ENCODE measurements at places on chromosomes 7 and 10.

- no peak overlapping the region for H3K4me3 ChIP-seq
- no peak overlapping the region for H3K27ac ChIP-seq
- no peak for DNase-seq
- H3K4me1 ChIP-seq: no peaks in the 10 kb centered on the region
- H3K36me3 ChIP-seq: no peaks in the 10 kb centered on the region
- H3K27me3 ChIP-seq: no peaks in the 10 kb centered on the region
Observed at GRCh38 chr7:142469696-142470543, 212.1 kb upstream of the PRSS58 start.

GRCh38 chr7:13139436-13139835 lies 452.0 kb downstream of the ARL4A start:
- no peak overlapping the region for H3K4me3 ChIP-seq
- no peak overlapping the region for H3K27ac ChIP-seq
- H3K36me3 ChIP-seq: no peaks in the 10 kb centered on the region
- no peaks in the 10 kb centered on the region for H3K4me1 ChIP-seq
- no peak for DNase-seq

GRCh38 chr7:76278540-76278939 lies 23.9 kb upstream of the HSPB1 start:
- H3K36me3 ChIP-seq: no peaks in the 10 kb centered on the region
- H3K4me3 ChIP-seq: no peak overlapping the region
- H3K4me1 ChIP-seq: peaks cover 14% of the 10 kb centered on the region
- no peak for DNase-seq

DNA sequence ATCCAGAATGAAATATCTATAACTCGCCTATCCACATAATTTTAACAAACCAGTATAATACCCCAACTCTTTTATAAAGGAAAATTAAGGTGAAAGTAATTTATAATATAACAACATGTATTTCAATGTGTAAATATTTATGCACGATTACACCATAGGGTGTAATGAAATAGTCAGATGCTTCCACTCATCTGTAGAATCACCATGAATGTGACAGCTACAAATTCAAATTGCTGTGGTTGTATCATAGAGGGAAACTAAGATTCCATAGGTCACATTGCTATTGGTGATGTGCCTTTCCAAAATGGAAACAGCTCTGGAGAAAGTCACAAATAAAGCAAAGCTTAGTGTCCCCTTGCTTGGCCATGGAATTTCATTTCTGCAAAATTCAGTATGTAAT lies 95.7 kb downstream of the CPED1 start:
- H3K27me3 ChIP-seq: no peaks in the 10 kb centered on the region
- H3K27ac ChIP-seq: no peak overlapping the region
- no peak for DNase-seq
- no peaks in the 10 kb centered on the region for H3K36me3 ChIP-seq

DNA sequence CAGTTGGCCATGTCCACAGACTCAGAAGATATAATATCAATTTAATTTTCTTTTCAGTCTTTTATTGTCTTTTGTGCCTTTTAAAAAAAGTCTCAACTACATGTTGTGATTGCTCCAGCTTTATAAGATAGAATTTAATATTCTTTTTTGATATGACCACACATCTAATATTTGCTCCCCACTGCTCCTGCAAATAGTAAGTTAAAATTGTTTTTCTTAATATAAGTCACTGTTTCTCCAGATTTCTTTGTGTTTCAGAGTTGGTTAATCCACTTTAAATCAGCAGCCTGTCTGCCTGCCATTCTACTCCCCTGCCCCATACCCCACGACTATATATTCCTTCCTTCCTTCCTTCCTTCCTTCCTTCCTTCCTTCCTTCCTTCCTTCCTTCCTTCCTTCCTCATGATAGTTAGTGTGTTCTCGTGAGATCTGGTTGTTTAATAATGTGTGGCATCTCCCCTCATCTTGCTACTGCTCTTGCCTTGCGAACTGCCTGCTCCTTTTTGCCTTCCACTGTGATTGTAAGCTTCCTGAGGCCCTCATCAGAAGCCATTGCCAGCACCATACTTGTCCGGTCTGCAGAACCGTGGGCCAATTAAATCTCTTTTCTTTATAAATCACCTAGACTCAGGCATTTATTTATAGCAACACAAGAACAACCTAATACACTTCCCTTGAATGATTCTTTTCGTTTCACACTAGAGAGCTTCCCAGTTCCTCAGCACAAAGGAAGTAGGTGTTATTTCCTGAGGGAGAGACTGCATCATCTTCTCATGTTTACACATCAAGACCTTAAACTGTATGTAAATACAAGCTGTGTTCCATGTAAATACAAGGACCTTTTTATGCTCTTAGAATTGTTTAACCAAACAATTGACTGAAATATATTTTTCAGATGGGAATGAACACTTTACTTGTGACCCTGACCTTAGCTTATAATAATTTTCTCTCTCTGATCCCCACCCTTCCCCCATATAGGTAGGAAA lies 24.5 kb downstream of the TAS2R16 start:
- no peaks in the 10 kb centered on the region for H3K36me3 ChIP-seq
- no peaks in the 10 kb centered on the region for H3K27me3 ChIP-seq
- no peak overlapping the region for H3K4me3 ChIP-seq
- H3K27ac ChIP-seq: no peak overlapping the region

GRCh38 chr10:31099664-31100063 lies 68.0 kb upstream of the ZNF438 start:
- no peak overlapping the region for H3K4me3 ChIP-seq
- no peaks in the 10 kb centered on the region for H3K4me1 ChIP-seq
- no peaks in the 10 kb centered on the region for H3K36me3 ChIP-seq
- DNase-seq: no peak
- no peaks in the 10 kb centered on the region for H3K27me3 ChIP-seq

GRCh38 chr10:71247414-71247705 lies 35.0 kb downstream of the UNC5B start:
- no peak for DNase-seq
- H3K36me3 ChIP-seq: no peaks in the 10 kb centered on the region
- H3K27ac ChIP-seq: no peak overlapping the region
- H3K27me3 ChIP-seq: no peaks in the 10 kb centered on the region
- no peak overlapping the region for H3K4me3 ChIP-seq

DNA sequence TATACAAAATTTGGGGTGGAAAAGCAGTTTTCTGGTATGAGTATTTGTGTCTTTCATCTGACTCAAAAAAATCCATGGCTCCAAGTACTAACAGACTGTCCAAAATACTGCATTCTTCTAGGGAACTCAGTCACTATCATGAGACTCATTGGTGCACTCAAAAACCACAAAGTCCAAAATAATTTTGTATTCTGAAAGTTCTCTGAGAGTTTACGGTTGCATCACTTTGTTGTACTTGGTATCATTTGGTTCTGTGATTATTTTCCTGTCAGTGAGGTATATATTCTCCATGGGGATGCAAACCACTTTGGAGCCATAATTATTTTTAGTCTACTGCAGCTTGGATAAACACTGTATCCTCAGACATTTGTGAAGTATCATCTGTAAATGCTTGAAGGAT lies 28.0 kb upstream of the CABCOCO1 start:
- DNase-seq: no peak
- no peak overlapping the region for H3K4me3 ChIP-seq
- H3K4me1 ChIP-seq: no peaks in the 10 kb centered on the region
- H3K27ac ChIP-seq: no peak overlapping the region

- H3K27ac ChIP-seq: no peak overlapping the region
- no peaks in the 10 kb centered on the region for H3K27me3 ChIP-seq
- H3K4me3 ChIP-seq: no peak overlapping the region
- no peak for DNase-seq
- H3K36me3 ChIP-seq: no peaks in the 10 kb centered on the region
- H3K4me1 ChIP-seq: peaks cover 43% of the 10 kb centered on the region
Observed at GRCh38 chr10:98410759-98411158, 4.2 kb downstream of the PYROXD2 start.

GRCh38 chr7:55104712-55105433 lies 86.1 kb downstream of the EGFR start:
- no peaks in the 10 kb centered on the region for H3K27me3 ChIP-seq
- no peak overlapping the region for H3K4me3 ChIP-seq
- peaks cover 72% of the 10 kb centered on the region for H3K4me1 ChIP-seq
- no peaks in the 10 kb centered on the region for H3K36me3 ChIP-seq

DNA sequence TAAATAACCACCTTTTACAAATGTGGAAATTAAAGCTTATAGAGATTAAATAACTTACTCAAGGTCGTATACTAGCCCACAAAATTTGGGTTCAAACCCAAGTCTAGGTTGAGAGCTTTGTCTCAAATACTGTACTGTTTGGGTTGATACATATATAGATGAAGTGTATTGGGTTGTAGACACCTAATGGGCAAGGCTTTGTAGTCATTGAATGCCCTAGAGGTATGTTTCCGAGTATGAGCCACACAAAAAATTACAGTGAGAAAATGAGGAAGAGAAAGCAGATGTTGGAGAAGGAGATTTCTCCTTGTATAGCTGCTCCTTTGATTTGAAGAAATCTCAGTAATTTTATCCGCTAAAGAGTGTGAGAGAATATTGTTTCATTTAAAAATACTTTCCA lies 60.6 kb downstream of the C1GALT1 start:
- no peaks in the 10 kb centered on the region for H3K36me3 ChIP-seq

- H3K27me3 ChIP-seq: no peaks in the 10 kb centered on the region
- peaks cover 21% of the 10 kb centered on the region for H3K4me1 ChIP-seq
- peak overlapping the region; percentile 25 for H3K4me3 ChIP-seq
- H3K36me3 ChIP-seq: peaks cover 12% of the 10 kb centered on the region
- no peak for DNase-seq
Observed at GRCh38 chr7:74372511-74373111, 81.1 kb upstream of the GTF2IRD1 start.

DNA sequence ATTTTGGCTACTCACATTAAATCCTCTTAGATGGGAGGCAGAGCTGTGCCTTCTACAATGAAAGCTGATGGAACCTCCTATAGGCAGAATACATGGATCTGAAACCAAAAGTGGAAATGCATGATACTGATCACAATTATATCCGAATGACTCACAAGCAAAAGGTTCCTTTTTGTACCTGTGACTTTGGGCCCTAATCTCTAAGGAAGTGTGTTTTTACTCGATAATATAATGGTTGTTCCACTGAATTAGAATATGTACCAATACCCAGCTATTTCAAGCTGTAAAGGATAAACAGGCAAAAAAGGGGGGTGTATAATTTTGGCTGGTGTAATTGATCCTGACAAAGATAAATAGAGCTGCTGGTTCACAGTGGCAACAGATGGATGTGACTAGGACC lies 17.6 kb upstream of the LAMB1 start:
- no peak overlapping the region for H3K27ac ChIP-seq
- no peak for DNase-seq
- no peaks in the 10 kb centered on the region for H3K36me3 ChIP-seq
- H3K27me3 ChIP-seq: no peaks in the 10 kb centered on the region
- H3K4me3 ChIP-seq: no peak overlapping the region

DNA sequence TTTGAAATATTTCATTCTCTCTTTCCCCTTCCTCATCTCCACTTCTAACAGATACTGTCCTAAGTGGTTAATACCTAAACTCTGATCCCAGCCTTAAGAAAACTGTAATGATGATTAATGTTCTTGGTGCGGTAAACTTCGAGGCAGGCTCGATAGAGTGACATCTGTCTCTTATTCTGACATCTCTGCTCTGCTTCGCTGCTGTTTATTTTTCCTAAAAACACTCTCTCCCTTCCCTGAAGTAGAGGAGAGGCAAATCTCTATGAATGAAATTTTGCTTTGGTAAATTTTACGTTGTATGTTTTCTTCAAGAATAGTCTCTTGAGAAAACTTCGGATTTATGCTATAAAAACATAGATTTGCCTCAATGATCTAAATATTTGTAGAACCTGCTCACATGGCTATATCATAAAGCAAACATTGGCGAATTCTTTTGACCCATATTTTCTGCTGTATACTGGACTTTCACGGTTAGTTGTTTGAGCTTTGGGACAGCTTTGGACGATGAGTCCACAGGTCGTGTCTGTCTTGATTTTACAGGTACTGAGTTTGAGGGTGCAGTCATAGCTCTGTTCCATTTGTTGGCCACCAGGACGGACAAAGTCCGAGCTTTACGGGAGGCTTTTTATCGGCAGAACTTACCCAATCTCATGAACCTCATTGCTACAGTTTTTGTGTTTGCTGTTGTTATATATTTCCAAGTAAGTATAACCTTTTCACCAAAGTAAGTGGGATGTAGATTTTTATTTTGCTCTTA lies 27.1 kb downstream of the SEC61A2 start:
- H3K4me3 ChIP-seq: no peak overlapping the region
- no peaks in the 10 kb centered on the region for H3K36me3 ChIP-seq
- H3K27me3 ChIP-seq: no peaks in the 10 kb centered on the region
- no peak overlapping the region for H3K27ac ChIP-seq
- no peak for DNase-seq
- H3K4me1 ChIP-seq: peaks cover 8% of the 10 kb centered on the region

DNA sequence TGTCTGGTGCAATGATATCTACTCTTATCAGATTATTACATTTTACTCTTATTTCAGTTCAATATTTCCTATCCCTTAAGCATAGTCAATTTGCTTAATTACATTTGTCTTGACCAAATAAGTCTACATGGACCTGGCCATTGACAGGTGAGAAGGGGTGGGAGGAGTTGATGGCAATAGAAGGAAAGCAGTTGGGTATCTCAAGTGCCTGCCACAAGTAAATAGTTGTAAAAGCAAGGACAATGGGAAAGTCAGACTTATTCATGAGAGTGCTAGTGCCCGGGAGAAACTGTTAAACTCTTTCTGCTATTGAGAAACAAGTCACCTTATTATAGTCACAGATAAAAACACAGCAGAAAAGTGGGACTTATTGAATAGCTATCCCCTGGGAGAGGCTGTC lies 32.4 kb upstream of the HGF start:
- H3K27me3 ChIP-seq: no peaks in the 10 kb centered on the region
- no peak overlapping the region for H3K27ac ChIP-seq
- H3K36me3 ChIP-seq: no peaks in the 10 kb centered on the region
- no peak for DNase-seq
- H3K4me1 ChIP-seq: no peaks in the 10 kb centered on the region
- no peak overlapping the region for H3K4me3 ChIP-seq

GRCh38 chr10:35541720-35542119 lies 63.4 kb upstream of the GJD4 start:
- H3K4me1 ChIP-seq: peaks cover 8% of the 10 kb centered on the region
- DNase-seq: no peak
- no peak overlapping the region for H3K27ac ChIP-seq
- H3K4me3 ChIP-seq: no peak overlapping the region
- no peaks in the 10 kb centered on the region for H3K36me3 ChIP-seq

GRCh38 chr7:36795451-36796021 lies 71.2 kb upstream of the AOAH start:
- H3K27ac ChIP-seq: no peak overlapping the region
- no peaks in the 10 kb centered on the region for H3K27me3 ChIP-seq
- DNase-seq: no peak
- no peaks in the 10 kb centered on the region for H3K36me3 ChIP-seq
- H3K4me3 ChIP-seq: no peak overlapping the region

GRCh38 chr7:145134377-145134776 lies 298.5 kb upstream of the TPK1 start:
- no peak overlapping the region for H3K4me3 ChIP-seq
- H3K4me1 ChIP-seq: no peaks in the 10 kb centered on the region
- H3K27ac ChIP-seq: no peak overlapping the region
- H3K27me3 ChIP-seq: no peaks in the 10 kb centered on the region

DNA sequence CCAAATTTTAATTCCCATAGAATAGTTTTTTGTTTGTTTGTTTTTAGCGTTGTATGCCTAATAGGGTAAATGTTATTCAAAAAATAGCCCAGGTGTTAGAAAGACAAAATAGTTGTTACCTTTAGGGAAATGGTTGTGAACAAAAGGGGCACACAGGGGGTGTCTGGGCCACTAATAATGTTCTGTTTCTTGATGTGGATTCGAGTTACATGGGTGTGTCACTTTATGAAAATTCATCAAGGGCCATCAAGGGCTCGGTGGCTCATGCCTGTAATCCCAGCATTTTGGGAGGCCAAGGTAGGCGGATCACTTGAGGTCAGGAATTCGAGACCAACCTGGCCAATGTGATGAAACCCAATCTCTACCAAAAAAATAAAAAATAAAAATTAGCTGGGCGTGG lies 531.8 kb upstream of the C7orf33 start:
- no peaks in the 10 kb centered on the region for H3K36me3 ChIP-seq
- no peaks in the 10 kb centered on the region for H3K4me1 ChIP-seq
- no peak overlapping the region for H3K4me3 ChIP-seq
- no peaks in the 10 kb centered on the region for H3K27me3 ChIP-seq
- no peak overlapping the region for H3K27ac ChIP-seq
- DNase-seq: no peak

Measured in vagina (tissue), 2 donors.